ENCODE measurements at places on chromosomes 12 and 14.

DNA sequence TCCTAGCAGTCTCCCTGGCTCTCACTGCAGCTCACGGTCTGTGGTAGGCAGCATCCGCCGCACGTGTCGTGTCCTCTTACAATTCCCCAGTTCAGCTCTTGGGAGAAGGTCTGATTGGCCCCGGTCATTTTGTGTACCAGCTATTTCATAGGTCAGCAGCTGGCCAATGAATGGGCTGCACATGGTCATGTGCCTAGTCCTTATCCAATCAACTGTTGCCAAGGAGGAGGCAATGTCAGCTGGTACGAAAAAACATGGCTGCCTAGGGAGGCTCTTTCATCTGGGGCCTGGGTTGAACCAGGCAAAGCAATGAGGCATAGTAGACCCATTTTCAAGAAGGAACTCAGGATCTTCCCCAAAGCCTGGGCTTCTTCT is 46.1 kb downstream of the RNFT2 start:
- no peak for DNase-seq

- no peak for DNase-seq
Measured at GRCh38 chr12:1566449-1567135, 27.8 kb downstream of the FBXL14 start.

- DNase-seq = no peak
Measured at GRCh38 chr12:75257510-75257909, 47.9 kb upstream of the KCNC2 start.

GRCh38 chr14:33432407-33433023 is 493.8 kb downstream of the NPAS3 start:
- no peak for DNase-seq

GRCh38 chr12:116594325-116595038 is 35.3 kb downstream of the MAP1LC3B2 start:
- DNase-seq = no peak

Measured in suprapubic skin (tissue), 4 donors.